ENCODE measurements at places on chromosomes 7 and 10.

- DNase-seq: no peak
Observed at GRCh38 chr10:109593682-109594081, 329.6 kb downstream of the XPNPEP1 start.

DNA sequence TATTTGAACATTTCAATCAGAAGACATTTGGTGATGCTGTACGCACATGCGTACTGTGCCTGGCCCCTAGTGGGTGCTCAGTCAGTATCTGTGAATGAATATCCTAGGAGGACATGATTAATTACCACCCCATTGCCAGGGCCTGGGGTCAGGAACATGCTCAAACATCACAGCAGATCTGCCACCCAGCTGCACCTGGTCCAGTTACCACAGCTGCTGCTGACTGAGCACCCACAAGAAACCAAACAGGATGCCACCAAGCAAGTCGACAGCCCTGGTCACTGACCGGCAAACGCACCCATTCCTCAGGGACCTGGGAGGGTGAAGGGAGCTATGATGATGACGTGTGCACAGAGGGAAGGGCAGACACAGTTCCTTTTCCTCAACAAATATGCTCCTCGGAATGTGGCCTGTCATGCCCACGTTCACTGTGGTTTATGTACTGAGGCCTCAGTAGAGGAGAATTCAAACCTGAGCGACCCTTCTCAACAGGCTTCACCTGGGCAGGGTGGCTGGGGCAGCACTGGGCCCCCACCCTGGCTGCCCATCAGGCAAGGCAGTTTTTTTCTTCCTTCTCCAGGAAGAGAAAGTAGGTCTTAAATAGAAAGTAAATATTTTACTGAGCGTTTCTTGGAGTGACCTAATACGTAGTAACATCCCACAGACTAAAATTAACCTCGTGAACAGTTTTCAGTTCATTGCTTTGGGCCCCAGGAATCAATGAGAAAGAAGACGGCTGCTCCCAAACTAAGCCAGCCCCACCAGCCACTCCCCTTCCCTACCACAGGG is 13.4 kb downstream of the CTBP2 start:
- no peak for DNase-seq

DNA sequence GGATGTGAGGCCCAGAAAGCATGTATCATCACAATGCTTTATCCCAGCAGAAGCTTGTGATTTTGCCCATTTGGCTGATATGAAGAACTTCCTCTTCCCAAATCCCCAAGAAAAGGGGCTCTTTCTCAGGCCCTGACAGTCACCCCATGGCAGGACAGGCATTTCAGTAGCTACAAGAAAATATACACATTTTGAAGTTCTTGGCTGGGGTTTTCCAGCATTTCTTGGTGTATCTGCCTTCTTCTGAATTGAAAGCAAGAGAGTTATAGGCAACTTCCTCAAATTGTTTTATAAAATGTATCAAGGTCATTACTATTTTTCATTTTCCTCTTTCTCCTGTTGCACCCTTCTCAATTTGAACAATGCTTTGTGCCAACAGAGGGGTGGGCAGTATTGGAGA is 63.3 kb upstream of the PDLIM1 start:
- DNase-seq: no peak

GRCh38 chr10:111186358-111186757 is 109.5 kb downstream of the ADRA2A start:
- no peak for DNase-seq

DNA sequence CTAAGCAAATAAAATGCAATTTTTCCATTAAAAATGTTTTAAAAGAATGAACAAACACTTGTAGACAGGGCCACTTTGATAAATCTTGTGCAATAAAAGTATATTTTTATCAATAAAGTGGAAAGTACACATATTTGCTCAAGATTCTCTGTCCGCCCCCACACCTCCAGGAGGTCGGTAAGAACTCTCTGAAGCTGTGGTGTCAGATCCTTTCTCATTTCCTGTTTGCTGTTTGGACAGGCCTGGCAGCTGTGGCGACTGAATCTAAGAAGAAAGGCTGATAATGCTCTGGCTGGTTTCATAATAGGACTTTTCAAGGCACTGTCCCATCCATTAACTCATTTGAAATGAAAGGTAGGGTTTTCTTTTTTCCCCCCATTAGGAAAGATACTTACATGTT is 15.3 kb upstream of the ASB4 start:
- DNase-seq: no peak

- DNase-seq: no peak
Observed at GRCh38 chr10:3624367-3624766, 160.6 kb downstream of the KLF6 start.

DNA sequence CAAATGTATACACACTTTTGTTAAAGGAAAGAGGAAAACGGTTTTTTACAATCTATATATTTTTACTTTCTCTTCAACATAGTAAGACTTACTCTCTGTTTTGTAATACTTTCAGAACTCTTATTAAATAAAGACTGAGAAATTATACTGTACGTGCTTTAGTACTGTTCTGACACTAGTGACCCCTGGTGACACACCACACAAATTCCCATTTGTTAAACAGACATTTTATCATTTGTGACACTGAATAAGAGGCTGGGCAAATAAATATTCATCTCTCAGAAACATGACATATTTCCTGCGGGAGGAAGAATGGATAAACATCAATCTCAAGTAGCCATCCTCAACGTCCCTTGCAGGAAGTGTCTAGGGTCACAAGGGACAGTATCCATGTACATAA is 68.9 kb upstream of the ZNF33B start:
- no peak for DNase-seq

DNA sequence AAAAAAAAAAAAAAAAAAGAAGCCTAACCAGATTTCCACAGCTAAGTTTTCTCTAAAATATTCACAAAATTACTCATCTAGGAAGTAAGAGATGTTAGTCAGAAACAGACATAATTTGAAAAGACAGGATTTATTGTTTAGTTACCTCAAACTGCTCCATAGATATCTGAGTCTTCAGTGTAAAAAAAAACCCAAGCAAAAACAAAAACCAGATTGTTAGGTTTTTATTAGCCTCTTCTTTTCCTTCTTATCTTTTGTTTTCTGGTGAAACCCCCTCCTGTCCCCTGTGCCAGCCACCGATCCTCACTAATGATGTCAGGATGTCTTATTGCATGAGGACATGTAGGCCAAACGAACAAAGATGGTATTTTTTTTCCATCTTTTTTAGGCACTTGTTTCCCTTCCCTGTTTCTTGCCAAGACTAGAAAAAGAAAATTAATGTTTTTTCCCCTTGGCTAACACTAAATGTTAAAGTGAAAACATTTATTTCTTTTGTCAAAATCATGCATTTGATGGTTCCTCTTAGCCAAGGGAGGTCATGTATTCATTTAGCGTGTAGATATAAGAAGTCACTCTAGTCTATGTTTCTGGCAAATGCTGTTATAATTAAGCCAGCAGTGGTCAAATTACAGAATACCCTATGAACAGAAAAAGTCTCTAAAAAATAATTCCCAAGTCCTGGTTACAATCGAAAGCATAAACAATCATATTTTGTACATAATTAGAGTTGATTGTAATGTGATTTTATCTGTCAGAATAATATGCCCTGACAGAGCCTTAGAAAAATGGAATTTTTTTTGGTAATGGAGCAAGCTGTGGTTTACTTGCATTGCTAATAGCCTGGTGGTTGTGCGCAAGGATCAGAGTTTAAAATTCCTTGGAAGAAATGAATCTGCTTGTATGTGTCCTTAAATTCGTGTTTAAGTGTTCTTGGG is 702.4 kb upstream of the FZD8 start:
- no peak for DNase-seq

- DNase-seq: no peak
Observed at GRCh38 chr7:43553999-43554398, 28.9 kb upstream of the STK17A start.

DNA sequence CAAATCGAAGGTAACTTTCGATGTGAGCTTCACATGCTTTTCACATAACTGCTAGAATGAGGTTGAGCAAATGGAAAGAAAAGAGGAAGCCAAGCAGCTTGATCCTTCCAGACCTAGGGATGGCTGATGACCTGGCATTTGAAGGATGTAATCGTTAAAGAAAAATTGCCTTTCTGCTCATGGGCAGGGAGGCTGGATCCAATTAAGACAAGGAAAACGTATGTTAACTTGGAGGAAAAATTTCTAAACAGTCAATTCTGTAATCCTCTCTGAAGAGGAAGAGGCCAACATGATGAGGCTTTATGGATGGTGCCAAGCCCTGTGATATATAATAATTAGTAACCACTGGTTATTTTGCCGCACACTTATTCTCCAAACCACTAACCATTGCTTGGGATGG is 12.5 kb downstream of the GRK5 start:
- no peak for DNase-seq

GRCh38 chr10:110664483-110665420 is 20.6 kb downstream of the RBM20 start:
- no peak for DNase-seq

DNA sequence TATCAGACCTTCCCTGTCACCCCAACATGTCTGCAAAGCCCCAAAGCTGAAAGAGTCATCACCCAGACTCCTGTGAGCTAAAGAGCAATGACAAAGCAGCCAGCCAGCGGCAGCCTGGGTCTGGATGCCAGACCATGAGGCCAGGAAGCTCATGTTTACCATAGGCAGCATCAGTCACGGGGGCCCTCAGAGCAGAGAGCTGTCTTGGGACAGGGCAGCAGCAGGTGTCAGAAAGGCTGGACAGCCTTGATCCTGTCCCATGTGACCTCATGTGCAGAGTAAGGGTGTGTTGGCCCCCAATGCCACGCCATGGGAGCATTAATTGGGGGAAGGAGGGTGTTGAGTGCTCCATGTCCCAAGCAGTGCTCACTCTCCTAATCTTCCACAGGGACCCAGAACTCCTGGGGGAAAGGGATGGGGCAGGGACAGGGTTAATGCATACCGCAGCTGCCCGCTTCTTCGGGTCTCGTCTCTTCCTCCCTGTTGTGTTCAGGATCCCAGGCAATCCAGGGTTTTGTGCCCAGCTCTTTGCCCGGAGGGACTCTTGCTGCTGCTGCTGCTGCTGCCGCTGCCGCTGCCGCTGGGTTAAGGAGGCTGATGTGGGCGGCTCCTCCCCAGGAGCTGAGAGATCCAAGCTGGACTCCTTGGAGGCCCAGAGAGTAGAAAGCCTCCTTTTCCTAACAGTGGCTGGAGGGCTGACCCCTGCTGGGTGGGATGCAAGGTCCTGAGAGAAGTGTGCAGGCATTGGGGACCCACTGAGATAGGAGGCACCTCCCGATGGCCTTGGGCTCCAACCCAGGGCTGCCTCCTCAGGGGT is 7.1 kb downstream of the CCDC201 start:
- no peak for DNase-seq

DNA sequence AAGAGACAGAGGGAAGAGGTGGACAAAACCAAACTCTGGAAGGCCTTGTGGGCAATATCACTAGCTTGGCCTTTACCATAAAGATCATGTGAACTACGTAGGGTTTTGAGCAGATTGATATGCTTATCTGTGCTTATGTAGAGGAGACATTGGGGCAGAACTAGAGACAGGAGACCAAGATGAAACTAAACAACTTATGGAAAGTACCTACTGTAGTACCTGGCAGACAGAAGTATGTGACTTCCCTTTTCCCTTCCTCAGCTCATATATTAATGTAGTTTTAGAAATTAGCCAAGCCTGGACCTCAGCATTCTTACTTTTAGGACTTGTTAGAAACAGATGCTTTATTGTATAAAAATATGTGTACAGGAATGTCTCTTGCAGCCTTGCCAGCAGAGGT is 14.0 kb upstream of the IL6 start:
- no peak for DNase-seq

- no peak for DNase-seq
Observed at GRCh38 chr7:39633563-39634477, 10.4 kb downstream of the RALA start.

GRCh38 chr7:1192171-1192676 is 32.2 kb upstream of the ZFAND2A start:
- DNase-seq: peak; percentile 38

DNA sequence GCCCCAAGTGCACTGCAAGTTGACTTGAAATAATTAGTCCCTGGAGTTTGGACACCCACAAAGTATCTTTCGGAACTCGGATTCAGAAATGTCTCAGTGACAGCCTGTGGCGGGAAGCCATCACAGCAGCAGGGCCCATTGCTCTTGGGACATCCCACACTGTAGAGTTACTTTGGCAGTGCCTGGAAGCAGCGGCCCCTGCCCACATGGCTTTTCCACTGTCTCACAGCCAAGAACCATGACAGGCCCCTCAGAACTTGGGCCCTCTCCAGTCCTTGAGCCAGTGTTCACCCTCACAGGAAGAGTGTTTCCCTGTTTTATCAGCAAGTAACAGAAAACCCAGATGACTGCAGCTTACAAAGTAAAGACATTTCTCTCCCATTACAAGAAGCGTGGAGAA is 477.0 kb upstream of the GALNT17 start:
- no peak for DNase-seq

DNA sequence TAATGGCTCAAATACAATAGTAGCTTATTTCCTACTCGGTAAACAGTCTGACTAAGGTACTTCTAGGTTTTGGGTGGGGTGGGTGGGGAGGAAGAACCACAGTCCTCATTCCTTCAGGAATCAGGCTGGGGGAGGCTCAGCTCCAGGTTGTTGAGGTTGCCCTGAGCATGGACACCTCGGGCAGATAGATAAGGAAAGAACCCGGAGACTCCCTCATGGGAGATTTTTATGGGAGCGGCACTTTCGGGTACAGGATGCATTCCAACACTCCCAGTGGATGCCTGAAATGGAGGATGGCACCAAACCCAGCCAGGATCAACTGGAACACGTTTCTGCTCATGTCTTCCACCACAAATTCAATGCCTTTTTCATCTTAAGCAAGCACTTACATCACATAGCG is 5.5 kb upstream of the GSDME start:
- no peak for DNase-seq

DNA sequence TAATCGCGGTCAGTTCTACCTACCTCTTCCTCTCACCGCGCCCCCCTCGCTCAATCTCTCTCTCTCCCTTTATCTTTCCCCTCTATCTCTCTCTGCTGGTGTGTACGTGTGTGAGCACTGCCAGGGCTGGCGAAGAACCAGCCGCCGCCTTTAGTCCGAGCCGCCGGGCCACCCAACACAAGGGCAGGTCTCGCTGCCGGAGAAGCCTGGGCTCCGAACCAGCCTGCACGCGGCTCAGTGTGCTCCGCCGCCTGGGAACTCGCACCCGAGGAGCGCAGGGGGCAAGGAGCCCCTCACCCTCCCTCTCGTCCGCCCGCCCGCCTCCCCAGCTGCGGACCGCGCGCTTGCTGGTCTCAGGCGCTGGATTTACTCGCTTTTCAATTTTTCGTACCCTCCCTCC is 1.7 kb downstream of the NXPH1 start:
- DNase-seq: no peak

GRCh38 chr10:62959553-62959952 is 143.4 kb upstream of the EGR2 start:
- DNase-seq: no peak

DNA sequence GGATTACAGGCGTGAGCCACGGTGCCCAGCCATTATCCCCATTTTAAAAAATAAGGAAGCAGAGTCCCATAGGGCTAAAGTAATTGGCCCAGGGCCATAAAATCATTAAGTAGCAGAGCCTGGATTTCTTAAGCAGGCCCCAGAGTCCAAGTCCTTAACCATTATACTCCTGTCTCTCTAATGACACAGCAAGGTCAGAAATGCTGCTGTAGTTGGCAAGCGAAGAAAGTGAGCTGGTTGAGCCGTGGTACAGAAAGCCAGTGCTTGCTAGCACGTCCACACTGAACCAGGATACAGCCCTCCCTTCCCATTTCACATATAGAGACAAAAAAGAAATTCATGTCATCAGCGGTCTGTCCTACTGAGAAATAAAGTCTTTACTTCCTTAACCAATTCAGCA is 562.7 kb downstream of the GALNT17 start:
- DNase-seq: no peak

Data from activated T-helper 1 cell treated with anti-CD3 and anti-CD28 coated beads, Interleukin-12 subunit alpha, Interleukin-12 subunit beta, Interleukin-2, Interleukin-4 antibody, amounts not matched to agents 30 ng/mL and 10 ng/mL and 1 ng/mL, durations not matched to agents 14 hours and 24 hours and 36 hours (primary cell).